ENCODE measurements at places on chromosomes 11 and 22.

DNA sequence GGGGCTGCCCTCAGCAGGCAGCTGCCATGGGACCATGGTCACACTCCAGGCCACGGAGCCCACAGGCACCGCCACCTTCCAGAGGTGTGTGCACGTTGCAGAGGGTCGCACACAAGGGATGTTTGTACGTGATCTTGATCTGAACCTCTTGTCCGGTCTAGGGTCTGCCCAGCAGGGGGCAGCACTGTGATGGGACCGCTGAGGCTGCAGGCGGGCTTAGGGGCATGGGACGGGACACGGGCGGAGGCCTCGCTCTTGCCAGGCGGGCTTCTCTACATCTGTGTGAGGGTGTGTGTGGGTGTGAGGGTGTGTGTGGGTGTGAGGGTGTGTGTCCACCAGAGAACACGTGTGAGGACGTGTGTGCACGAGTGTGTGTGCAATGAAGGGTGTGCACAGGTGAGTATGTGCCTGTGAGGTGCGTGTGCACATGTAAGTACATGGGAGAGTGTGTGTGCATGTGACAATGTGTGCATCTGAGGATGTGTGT is 52.4 kb downstream of the CACNA1I start:
- no peak for DNase-seq

- no peak for DNase-seq
These were observed 66.7 kb upstream of the CLTCL1 start for GRCh38 chr22:19358195-19358594.

DNA sequence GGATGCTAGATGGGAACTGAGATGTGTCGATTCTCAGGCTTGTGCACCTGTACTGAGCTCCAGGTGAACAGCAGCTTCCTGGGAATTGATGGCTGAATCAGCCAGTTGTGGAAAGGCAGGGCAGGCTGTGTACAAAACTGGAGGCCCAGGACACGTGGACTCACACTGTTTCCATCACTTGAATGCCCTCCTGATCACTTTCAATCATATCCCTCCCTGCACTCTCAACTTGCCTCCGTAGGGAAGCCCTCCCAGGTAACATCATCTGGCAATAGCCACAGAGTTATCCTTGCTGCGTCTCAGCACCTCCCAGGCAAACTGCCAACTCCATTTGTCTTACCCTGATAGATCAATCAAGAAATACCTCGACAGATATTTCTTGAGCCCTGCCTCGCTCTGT is 10.1 kb downstream of the FAM83F start:
- no peak for DNase-seq

DNA sequence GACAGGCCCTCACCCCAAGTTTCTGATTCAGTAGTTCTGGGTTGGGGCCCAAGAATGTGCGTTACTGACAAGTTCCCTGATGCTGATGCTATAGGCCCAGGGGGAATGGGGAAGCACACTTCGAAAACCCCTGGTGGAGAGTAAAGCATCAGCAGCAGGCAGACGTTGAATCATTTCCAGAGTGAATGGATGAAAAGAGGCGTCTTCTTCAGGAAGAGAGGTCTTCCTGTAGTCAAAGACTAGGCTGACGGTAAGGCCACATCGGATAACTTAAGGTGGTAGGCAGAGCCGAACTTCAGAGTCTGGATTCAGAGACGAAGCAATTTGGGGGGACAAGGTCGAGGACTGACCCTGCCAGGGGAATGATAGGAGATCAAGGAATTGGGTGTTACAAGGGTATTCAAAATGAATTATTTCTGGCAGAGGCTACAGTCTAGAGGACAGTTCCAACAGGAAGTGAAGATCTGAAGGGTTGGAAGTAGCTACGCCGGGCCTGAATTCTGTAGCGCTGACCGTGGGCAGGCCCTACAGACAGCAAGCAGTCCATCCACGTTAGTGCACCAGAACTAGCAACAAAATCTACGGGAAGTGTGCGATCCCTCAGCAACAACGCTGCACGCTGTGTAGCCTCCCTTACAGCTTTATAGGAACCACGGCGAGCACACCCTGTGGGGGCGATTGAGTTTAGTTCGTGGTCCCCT is 862 bp upstream of the CENATAC start:
- no peak for DNase-seq

- DNase-seq, result no peak
These were observed 601.8 kb downstream of the INSC start for GRCh38 chr11:15716550-15716949.
